ENCODE measurements at places on chromosomes 16 and 17.
A peak's percentile ranks its signal among the peaks of the same experiment; 100 is the strongest.

DNA sequence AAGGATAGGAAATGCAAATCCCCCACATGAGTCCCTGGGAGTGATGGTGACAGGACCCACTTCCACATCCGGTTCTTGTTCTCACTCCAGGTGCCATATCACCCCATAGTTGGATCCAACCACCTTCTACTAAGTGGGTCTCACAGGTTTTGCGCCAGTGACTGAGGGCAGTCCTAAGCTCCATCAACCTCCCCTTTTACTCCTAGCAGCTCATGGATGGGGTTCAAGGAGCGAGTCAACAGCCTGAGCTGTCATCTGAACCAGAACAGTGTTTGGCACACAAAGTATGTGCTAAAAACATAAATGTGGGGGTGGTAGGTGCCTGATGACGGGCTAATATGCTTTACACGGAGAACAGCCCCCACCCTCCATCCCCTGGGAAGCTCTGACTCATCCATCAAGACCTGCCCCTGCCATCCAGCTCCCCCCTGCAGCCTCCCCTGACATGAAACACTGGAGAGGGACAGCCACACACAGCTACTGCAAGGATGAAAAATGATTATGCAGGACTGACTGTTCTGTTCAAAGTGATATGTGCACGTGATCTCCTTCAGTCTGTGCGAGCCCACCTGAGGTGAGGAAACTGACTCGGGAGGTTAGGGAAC is 143.2 kb upstream of the CDH5 start:
- no peak for DNase-seq

- DNase-seq: no peak
Measured at GRCh38 chr16:80526418-80527061, 14.3 kb upstream of the DYNLRB2 start.

GRCh38 chr16:53822936-53823529 is 119.1 kb downstream of the FTO start:
- no peak for DNase-seq

- DNase-seq: no peak
Measured at GRCh38 chr16:49952386-49952785, 72.6 kb upstream of the CNEP1R1 start.

GRCh38 chr17:75260641-75261335 is 618 bp downstream of the GGA3 start:
- no peak for DNase-seq

DNA sequence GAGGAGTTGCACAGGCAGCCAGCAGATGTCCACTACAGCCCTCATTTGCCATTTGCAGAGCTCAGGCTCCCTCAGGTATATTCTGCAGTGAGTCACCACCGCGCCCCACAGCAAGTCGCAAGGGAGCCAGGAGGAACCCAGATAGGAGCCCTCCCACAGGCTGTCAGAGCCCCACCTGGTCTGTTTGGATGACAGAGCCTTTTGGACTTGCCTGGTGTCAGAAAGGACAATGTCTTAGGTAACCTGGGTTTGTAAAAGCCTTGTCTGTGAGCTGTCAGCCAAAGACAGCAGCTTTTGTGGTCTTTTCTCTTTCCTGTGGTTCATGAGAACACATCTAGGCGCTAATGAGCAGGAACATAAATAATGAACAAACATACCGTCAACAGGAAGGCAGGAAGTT is 70.9 kb downstream of the GNAO1 start:
- DNase-seq: no peak

DNA sequence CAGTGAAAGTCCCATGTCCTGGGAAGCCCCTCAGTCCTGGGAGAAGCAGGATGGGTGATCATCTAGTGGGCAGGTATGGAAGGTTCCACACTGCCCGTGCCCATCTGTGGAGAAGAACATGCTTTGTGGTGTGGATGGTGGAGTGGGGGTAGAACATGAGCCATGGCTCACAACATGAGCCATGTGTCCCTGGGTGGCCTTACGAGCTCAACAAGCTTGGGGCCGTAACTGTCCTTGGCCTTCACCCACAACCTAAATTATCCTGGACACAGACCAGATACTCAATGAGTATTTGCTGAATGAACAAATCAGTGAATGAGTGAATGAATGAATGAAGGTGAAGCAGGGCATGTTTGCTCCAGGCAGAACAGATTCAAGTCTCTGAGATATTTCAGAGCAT is 13.5 kb downstream of the SOX8 start:
- no peak for DNase-seq

GRCh38 chr17:38749223-38750043 is 1.3 kb upstream of the PCGF2 start:
- no peak for DNase-seq

- DNase-seq: no peak
Measured at GRCh38 chr16:68782198-68783174, 45.4 kb downstream of the CDH1 start.

GRCh38 chr16:88442727-88443576 is 10.1 kb upstream of the ZFPM1 start:
- peak; percentile 65 for DNase-seq

- DNase-seq: no peak
Measured at GRCh38 chr17:41131979-41132378, 8.0 kb upstream of the KRTAP4-12 start.

Data from stimulated activated CD8-positive, alpha-beta memory T cell treated with anti-CD3 and anti-CD28 coated beads, Interleukin-7, amount 100 ng/mL, for 1 hour (primary cell).